ENCODE measurements at places on chromosomes 4 and X. TPM values are rescaled to one million over a fixed set of nuclear protein-coding genes. Genes with fewer than 3 reads are reported as not detected.

Gene NIPAL1
- total RNA-seq, result 13.3 TPM

Gene MFAP3L
- 2.3 TPM for total RNA-seq

Gene CT47C1
- total RNA-seq, result not detected

Gene LSM6
- 37.0 TPM for total RNA-seq

Gene BTK
- total RNA-seq, result 0.20 TPM

Gene GPR34
- total RNA-seq, result not detected

Gene MXRA5
- total RNA-seq, result 131 TPM

Gene UGT8
- total RNA-seq, result 1.6 TPM

Gene NPY1R
- total RNA-seq, result 0.62 TPM

Gene TASL
- not detected for total RNA-seq

Gene TMPRSS11B
- total RNA-seq, result not detected

Gene MAN2B2
- 24.0 TPM for total RNA-seq

Gene DMRTC1
- total RNA-seq, result 0.88 TPM

Gene FABP2
- not detected for total RNA-seq

Gene ARAP2
- total RNA-seq, result 16.0 TPM

Gene POLN
- 3.7 TPM for total RNA-seq

Gene IL2
- not detected for total RNA-seq

Gene TEX13D
- total RNA-seq, result not detected

Gene PDE6B
- total RNA-seq, result 9.0 TPM

Gene BCLAF3
- total RNA-seq, result 16.9 TPM

Gene ZNF674
- total RNA-seq, result 5.7 TPM

Gene SPANXA1
- total RNA-seq, result not detected

Data from mesothelial cell of epicardium (in vitro differentiated cells).